ENCODE measurements at places on chromosomes 1 and 21. TPM values are rescaled to one million over a fixed set of nuclear protein-coding genes. Genes with fewer than 3 reads are reported as not detected.

The PKLR gene
- total RNA-seq = not detected

GRCh38 chr1:192485692-192486436, 89.7 kb upstream of the RGS1 start:
- peak; percentile 99 for DNase-seq

DNA sequence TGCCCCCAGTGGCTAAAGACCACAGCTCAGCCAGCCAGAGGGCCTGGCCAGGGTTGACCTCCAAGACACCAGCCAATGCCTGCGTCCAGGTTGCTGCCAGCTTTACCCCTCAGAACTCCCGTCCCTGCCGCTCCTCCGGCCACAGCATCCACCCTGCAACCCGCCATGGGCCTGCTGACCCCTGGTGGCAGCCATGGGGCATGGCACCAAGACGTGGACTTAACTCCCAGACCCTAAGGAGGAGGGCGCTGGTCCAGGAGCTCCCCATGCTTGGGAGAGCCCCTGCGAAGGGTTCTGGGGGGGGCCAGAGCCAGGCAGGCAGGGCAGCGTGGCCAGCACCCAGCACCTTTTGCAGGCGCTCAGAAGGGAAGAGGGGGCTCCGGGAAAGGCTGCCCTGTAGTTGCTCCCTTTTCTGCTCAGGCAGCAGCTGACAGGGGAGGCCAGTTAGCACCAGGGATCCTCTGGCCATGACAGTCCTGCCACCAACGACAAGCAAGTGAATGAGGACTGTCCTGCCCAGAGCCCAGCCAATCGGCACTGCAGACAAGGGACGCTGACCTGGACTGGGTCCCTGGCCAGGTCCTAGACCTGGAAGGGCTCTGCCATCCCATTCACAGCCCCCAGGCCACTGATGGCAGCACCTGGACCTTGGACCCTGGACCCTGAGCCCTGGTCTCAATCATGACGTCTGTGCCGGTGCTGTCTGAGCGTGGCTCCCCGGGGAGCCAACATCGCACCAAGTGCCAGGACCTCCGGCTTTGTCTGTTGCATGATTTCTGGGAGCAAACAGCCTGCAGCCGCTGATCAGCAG, 246.2 kb downstream of the NPHP4 start:
- DNase-seq = peak; percentile 10

GRCh38 chr1:115719285-115719684, 49.2 kb downstream of the CASQ2 start:
- no peak for DNase-seq

The SHISA4 gene
- 9.8 TPM for total RNA-seq

The SH3D21 gene
- 16.3 TPM for total RNA-seq
